ENCODE measurements at places on chromosomes 16 and 17.

- DNase-seq = no peak
Observed at GRCh38 chr16:74842413-74842812, 67.8 kb upstream of the FA2H start.

DNA sequence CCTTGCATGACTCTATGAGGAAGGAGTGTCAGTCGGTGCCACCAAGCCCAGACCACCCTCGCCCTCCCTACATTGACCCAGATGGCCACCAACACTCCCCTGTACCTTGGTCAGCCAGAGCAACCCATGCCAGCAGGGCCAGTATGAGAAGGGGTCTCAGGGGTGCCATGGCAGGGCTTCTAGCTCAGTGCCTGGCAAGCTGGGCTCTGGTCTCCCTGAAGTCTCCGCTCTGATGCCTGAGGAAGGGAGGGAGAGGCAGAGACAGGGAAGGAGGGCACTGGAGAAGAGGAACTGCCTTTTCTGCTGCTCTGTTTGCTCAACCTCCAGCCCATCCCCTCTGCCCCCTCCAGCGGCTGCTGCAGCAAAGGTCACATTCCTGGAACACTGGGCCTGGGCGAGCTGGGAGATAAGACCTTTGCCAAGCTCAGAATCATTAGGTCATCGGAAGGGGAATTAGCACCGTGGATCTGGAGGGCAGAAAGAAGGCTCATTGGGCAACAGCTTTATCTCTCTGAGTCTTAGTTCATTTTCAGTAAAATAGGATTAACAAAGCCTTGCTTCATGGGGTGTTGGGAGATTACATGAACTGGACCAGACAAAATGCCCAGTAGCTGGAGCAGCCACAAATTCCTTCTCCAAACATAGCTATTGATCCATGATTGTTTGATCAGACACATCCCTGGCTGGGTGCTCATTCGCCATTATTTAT, at the start of gene VTN:
VTN (minus strand) TSS at position 273 of the 709 bp plus-strand sequence; CDS start at position 169, 104 bp downstream.
- no peak for DNase-seq

GRCh38 chr16:88017587-88018101, 66.4 kb downstream of the BANP start:
- no peak for DNase-seq

DNA sequence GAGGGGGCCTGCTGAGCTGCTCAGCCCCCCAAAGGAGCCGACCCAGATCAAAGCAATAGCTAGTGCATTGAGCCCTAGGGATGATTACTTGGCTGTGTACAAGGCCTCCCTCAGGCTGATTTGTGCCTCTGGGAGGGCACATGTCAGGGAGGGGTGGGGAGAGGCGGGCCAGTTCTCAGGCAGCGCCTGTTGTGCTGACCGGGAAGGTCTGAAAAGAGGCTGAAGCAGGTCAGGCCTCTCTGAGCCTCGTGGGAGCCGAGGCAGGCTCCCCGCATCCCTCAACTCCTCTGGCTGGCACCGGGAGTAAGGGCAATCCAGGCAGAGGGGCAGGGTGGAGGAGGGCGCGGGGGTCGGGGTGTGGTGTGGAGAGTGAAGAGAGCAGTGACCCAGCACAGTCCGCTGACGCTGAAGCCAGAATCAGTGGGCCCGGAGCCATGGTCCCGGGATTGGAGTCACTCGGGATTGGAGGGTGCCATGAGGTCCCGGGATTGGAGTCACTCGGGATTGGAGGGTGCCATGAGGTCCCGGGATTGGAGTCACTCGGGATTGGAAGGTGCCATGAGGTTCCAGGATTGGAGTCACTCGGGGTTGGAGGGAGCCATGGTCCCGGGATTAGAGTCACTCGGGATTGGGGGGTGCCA, 3.0 kb downstream of the DCXR start:
- no peak for DNase-seq
